ENCODE measurements at places on chromosomes 1 and 21.

- no peak for DNase-seq
Observed at GRCh38 chr1:86955678-86956077, 41.2 kb downstream of the HS2ST1 start.

DNA sequence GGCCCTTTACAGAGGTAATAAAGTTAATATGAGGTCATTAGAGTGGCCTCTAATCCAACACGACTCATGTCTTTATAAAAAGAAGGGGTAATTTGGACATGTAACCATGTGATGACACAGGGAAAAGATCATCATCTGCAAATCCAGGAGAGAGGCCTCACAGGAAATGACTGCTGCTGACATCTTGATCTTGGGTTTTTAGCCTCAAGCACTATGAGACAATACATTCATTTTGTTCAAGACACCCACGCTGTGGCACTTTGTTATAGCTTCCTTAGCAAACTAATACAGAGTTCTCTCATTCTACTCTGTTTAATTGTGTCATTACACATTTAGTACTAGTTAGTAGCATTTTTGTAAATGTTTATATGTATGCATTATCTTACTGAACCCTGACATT lies 64.0 kb upstream of the RUNX1 start:
- DNase-seq = no peak

DNA sequence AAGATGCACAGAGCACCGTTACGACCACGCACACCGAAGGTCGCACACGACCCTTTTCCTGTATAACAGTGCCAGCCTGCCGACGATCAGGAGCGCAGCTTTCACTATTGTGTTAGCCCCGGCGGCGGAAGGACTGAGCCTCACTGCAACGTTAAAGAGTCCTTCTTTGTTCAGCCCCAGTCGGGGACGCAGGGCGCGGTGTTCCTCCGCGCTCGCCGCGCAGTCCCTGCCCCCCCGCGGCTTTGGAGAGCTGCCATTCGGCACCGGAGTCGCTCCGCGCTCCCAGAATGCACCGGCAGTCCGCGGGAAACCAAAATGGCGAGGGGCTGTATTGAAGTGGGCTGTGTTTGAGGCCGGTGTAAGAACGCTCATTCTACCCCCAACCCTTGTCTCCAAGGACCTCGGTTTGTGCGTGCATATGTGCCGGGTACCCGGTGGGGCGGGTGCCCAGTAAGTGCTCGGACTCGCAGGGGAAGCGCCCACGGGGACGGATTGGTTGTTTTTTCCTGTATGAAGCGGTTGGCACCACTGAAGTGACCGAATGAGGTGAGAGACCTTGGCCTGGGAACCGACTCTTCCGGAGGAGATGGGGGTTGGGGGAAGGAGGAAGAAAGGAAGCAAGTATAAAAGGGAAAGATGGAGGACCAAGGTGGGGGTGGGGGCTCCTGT lies at the start of gene MTF2:
TSS of gene MTF2 (plus strand) at position 298 of the 669 bp plus-strand sequence. CDS start at position 542, 244 bp downstream.
- peak; percentile 94 for DNase-seq

DNA sequence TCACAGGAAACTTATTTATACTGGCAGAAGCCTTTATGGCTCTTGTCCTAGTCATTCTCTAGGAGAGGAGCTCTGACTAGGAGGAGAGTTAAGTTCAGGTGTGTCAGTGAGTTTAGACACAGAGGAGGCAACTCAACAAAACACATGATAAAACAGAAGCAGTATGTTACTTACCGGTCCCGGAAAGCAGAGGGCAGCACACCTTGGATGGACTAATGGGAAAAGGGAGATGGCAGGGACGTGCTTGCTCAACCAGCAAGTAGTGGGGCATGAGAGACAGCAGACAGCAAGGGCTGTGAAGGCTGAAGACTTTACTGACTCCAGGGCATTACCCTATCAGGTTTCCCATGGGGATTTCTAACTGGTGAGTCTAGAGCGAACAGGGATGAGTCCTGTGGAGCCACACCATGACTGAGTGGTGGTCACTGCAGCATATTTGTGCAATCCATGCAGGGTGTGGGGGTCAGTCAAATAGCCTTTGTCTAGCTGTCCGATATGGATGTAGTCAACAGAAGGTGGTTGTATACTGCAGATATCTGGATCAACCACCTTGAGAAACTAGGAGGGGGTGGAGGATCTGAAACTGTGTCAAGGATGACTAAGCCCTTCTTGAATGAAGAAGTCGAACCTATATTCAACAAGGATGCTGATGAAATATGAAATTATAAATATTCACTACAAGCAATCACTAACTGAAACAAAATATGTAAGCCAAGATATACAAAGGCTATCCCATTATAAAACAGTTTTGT lies 596.3 kb upstream of the CHRM3 start:
- no peak for DNase-seq

GRCh38 chr1:53945183-53945432 lies 391 bp downstream of the IFT25 start:
- no peak for DNase-seq
